ENCODE measurements at places on chromosomes 2 and 18.

DNA sequence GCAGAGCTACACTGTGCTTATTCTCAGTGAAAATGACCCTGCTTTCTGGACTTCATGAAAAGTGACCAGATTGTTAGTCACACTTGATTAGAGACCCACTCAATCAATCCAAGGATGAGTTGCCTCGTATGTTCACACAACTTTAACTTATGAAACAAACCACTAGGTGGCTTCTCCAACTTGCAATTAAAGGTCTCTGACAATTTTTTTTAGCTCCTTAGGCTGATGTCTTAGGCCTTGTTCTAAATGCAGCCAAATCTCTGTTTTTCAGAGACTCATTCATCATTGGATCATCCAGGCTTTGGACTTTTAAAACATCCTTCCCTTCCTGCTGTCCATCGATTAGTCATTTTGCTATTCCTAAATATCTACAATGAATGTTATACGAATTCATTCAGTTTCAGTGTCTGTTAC, 63.4 kb downstream of the MREG start:
- no peak for DNase-seq

GRCh38 chr2:200439981-200440380, 69.9 kb downstream of the KCTD18 start:
- no peak for DNase-seq

DNA sequence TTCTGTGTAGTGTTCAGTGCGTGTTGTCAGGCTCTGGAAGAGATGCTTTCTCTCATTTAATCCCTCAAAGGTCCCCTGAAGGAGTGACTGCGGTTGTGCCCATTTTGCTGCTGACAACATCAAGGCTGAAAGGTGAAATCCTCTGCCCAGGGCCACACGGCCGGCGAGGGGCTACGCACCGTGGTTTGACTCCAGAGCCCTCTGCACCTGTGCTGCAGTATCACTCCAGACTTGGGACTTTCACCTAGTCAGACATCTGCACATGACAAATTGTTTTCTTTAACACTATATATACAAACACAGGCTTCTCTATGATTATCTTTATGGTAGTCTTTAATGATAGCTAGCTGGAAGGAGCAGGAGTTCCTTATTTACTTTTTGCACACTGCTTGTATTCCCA, 90.2 kb downstream of the ARMC9 start:
- DNase-seq: no peak

GRCh38 chr2:188292348-188293239, 920 bp downstream of the GULP1 start:
- DNase-seq: no peak

DNA sequence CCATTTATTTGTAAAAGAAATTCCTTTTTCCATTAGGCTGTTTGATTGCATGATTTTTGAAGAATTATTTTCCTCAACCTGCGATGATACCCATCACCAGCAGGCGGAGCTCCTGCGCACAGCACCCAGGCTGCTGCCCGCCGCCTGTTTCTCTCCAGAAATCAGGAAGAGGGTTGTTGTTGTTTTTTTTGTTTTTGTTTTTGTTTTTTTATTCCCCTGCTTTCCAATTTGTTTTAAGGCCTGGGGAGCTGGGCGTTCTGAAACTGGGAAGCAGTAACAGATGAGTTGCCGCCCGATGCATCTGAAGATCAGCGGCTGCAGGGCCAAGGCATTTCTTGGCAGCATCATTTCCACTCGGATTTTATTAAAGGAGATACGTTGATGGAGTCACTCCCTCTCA, 132.1 kb downstream of the MBP start:
- no peak for DNase-seq

GRCh38 chr18:26268454-26268853, 42.2 kb downstream of the TAF4B start:
- DNase-seq: no peak

GRCh38 chr18:70158992-70159717, 46.3 kb downstream of the RTTN start:
- no peak for DNase-seq

Data from stimulated activated naive B cell treated with anti-CD40 and anti-IgM and Interleukin-4, amounts not matched to agents 10 μg/mL and 1 μg/mL and 100 μg/mL, for 72 hours (primary cell).